ENCODE measurements at places on chromosomes 7 and 10.

- no peak for DNase-seq
These were observed 106.4 kb upstream of the SDK1 start for GRCh38 chr7:3194501-3195141.

- DNase-seq, result no peak
These were observed 49.9 kb downstream of the CALML3 start for GRCh38 chr10:5574642-5575131.

DNA sequence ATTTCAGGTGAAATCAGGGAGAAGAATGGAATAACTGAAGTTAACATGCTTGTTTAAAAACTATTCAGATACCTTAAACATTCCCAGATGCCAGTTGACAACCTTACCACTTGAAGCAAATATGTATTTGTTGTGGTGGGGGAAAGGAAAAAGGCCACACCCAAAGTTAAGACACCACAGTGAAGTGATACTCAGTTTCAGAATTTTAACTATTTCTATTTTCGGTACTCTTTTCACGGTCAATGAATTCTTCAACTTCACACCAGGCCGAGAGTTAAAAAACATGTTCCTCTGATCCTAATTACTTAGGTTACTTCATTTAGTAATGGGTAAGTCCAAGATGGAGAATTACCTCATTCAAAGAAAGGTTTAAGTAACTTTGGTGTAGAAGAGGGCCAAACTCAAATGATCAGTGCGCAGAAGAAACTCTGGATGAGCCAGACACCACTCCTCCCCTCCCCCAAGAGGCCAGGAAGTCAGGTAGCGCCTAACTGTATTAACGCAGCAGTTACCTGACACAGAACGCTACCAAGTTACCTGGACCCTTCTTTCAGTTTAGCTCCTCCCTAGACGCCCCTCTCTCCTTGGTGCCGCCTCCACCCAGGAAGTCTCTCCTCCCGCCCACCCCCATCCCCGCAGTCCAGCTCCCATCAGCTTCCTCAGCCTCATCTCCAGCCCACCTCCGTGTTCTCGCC lies 700 bp downstream of the MTPN start:
- peak; percentile 46 for DNase-seq

DNA sequence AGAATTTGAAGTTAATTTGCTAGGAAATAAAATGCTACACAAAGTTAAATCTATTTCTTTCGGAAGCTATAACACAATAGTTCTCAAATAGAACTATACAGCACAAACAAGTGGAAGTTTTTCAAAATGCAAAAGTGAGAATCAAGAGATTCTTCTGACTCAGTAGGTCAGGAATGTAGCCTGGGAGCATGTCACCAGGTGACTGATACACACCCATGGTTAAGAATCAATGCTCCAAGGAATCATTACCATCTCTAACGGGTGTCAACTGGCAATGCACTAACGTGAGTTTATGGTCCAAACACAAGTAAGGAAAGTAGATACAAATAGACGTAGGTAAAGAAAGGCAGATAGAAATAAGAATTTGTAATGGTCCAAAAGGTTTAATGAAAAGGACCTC lies 170.5 kb downstream of the SRPK2 start:
- DNase-seq, result no peak

DNA sequence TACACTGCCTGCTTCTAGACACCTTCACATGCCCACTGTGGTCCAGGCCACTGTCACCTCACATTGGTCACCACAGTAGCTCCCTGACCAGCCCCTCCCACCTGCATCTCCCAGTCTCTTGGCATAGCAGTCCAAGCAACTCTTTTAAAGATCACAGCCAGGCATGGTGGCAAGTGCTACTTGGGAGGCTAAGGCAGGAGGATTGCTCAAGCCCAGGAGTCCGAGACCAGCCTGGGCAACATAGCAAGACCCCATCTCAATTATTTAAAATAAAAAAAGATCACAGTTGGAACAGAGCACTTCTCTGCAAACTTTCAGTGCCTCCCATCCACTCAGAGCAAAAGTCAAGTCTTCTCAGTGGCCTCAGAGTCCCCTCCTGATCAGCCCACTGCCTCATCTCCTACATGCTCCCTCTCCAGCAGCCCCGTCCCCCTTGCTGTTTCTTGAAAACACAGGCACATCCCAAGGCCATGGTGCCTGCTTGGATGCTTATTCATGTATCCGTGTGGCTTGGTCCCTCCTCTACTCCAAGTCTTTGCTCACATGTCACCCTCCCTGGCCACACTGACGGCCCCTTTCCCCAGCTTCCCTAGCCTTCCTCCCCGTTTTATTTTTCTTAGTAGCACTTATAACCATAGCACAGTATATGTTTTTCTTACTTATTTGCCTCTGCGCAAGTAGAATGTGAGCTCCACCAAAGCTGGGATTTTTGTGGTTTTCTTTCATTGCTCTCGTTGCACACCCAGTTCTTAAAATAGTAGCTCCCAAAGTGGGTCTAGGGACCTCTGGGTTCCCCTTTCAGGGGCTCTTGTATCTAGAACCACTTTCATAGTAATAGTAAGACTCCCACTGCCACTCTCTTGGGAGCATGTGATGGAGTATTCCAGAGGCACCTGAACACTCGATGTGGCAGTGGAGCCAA lies 19.5 kb downstream of the TSPAN15 start:
- no peak for DNase-seq

- no peak for DNase-seq
These were observed 195.5 kb upstream of the CCDC6 start for GRCh38 chr10:60101821-60102220.

GRCh38 chr10:90977855-90978486 lies 57.1 kb upstream of the ANKRD1 start:
- DNase-seq, result no peak

DNA sequence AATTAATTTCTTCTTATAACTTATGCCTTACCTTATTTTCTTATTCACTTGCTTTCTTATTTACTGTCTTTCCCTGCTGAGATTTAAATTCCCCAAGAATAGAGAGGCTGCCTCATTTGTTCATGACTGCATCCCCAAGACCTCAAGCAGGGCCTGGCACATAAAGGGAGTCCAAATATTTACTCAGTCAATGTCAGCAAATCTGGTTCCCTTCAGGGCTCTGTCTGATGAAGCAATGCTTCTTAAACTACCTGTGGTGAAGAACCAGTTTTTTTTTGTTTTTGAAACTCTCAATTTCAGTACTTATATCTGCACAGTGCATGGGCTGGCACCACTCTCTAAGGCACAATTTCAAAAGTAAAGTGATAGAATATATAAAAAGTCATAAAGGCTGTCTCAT lies 4.7 kb downstream of the ZNF239 start:
- DNase-seq, result no peak

GRCh38 chr10:74071157-74071556 lies 73.2 kb downstream of the VCL start:
- DNase-seq, result no peak

DNA sequence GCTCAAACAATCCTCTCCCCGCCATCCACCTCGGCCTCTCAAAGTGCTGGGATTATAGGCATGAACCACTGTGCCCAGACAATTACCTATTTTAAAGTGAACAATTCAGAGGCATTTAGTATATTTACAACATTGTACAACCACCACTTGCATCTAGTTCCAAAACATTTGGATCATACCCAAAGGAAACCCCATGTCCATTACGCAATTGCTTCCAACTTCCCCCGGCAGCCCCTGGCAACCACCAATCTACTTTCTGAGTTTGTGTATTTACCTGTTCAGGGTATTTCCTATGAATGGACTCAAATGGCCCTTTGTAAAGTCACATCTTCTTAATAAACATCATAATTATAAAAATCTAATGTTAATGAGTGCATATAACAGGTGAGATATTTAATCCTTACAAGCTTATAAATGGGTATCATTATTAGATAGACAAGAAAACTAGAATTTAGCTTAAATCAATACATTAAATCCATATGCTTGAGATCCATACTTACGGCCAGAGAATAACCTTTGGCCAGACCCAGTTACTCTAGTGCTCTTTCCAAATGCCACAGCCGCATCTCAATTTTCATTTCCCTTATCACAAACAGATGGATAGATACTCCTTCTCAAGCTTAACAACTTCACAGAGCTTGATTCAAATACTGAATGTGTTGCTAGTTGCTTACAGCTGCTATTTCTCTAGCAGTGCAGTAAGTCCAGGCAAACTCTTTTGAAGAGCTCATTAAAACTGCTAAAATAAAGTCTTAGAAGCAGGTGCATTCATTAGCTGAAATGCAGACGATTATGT lies 133.4 kb upstream of the MKLN1 start:
- DNase-seq, result no peak

- DNase-seq, result no peak
These were observed 2.5 kb upstream of the ARL5B start for GRCh38 chr10:18656724-18657123.

DNA sequence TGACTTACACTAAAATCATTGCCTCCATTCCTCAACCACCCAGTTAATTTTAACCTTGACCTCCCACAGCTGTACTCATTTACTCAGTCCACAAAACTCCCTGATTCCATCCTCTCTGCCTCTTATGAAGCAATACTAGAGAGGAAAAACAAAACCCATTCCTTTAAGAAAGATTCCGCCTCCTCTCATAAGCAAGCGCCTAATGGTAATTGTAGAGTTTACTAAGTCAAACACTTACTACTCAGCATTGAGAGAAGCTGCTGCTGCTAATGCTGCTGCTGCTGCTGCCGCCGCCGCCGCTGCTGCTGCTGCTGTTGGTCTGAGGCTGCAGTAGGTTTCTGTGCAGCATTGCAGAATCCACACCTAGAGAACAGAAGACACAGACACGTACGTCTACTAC lies 2.1 kb upstream of the ADD3 start:
- no peak for DNase-seq

GRCh38 chr7:22675917-22676343 lies 51.1 kb upstream of the IL6 start:
- DNase-seq, result peak; percentile 57
